Esophagus squamous epithelium (tissue), 5 donors: ENCODE measurements at places on chromosomes 2 and 18.

GRCh38 chr2:28906821-28907220 lies 12.4 kb downstream of the WDR43 start:
- DNase-seq, result no peak

- DNase-seq, result no peak
Measured at GRCh38 chr18:54357082-54357659, 487 bp downstream of the STARD6 start.

- DNase-seq, result no peak
Measured at GRCh38 chr2:215368493-215368809, 56.6 kb downstream of the ATIC start.

GRCh38 chr2:182952741-182953450 lies 85.4 kb downstream of the NCKAP1 start:
- DNase-seq, result no peak

DNA sequence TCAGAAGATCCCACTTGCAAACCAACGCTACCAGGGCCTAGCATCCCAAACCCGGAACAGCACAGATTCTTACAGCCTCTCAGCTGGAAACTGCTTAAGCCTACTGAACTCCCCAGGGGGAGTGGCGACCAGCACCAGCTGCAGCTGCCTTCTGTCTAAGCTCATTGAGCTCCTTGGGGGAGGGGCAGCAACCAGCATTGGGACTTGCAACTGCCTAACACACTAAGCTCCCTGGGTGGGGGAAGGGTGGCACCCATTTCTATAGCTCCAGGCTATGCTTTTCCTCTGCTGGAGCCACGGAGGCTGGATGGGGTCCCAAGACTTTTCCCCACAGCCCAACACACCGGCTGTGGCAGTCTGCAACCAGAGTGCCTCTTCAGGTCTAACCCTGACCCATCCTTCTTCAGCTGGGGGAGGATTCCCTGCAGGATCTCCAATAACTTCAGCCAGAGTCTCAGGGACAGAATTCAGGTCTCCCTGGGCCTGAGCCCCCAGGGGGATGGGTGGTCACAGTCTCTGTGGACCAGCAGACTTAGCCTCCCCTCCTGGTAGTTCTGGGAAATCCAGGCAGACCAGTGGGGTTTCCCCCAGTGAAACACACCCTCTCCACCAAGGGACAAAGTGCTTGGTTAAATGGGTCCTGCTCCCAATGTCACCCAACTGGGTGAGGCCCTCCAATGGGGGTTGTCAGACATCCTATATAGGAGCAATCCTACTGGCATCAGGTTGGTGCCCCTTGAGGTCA lies 45.9 kb upstream of the ITGA4 start:
- peak; percentile 17 for DNase-seq

DNA sequence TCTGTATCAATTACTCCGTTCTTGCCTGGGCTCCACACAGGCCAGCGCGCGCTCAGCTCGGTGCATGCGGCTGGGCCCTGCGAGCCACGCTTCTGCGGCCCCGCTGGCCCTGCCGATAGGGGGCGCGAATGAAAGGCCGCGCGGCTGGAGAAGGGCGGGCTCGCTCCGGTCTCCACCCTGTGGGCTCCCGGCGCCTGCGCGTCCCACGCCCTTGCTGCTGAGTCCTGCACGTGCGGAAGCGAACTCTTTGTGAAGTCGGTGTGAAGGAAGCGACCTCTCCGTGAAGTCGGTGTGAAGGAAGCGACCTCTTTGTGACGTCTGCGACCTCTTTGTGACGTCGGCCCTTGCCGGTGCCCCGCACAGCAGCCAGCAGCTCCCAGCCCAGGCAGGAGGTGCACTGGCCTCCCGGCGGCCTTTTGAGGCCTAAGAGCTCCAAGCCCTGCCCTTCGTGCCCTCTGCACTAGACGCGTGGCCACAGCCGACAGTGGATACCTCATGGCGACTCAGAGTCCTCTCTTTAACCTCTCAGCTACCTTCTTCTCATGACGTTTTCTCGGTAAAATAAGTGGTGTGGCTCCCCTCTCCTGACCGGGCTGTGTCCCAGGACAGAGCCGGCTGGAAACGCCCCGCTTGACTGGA lies 391.9 kb upstream of the RAB6C start:
- DNase-seq, result no peak

- no peak for DNase-seq
Measured at GRCh38 chr18:56445422-56445821, 193.0 kb downstream of the TXNL1 start.

DNA sequence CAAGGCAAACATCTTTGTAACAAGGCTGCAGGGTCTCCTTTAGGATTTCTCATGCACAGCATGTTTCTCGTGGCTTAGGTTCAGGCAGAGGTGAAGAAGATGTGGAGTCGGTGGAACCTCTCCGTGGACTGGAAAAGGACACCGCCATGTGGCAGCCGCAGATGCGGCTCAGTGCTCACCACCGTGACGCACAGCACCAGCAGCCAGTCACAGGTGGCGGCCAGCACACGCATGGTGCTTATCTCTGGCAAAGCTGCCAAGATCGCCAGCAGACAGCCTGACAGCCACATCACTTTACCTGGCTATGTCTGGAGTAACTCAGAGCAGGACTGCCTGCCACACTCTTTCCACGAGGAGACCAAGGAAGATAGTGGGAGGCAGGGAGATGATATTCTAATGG lies 86.6 kb downstream of the PTH2R start:
- DNase-seq, result no peak

DNA sequence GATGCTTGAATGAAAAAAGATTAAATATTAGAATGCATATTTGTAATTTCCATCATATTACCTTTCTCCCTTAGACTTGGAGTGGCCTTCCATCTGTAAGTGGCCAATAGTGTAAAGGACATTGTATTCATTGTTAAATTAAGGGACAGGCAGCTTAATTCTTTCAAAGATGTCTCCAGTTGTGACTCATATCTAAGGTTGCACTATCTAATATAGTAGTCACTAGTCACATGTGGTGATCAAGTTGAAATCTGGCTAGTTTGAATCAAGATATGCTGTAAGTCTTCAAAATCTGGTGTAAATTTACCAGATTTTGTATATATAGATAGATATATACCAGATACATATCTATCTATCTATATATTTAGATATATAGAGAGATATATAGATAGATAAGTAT lies 52.4 kb upstream of the AGPS start:
- no peak for DNase-seq
